Ovary (tissue), 10 donors: ENCODE measurements at places on chromosomes 11 and 22.
A peak's percentile ranks its signal among the peaks of the same experiment; 100 is the strongest.

DNA sequence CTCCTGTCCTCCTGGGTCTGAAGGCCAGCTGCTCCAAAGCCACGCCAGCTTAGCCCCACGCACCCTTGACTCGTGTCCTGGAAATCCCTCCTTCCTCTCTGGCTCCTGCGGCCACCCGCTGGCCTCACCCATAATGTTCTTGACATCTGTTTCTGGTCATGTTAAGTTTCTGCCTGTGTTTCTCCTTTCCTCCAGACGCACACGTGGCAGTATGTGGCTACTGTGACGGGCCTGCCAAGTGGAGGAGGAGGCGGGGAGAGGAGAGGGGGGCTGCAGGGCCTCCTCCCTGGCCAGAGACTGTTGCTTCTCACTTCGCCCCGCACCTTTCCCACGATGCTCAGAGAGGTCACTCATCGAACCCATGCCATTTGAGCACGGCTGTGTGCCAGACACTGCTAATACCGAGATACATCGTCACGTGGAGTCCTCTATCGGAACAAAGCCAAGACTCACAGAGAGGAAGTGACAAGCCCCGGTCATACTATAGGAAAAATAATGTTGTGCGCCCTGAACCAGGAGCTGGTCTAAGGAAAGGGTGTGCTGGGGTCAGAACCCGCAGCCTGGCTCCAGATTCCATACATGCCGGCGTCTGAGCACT lies 11.5 kb downstream of the C1QTNF6 start:
- peak; percentile 74 for DNase-seq

DNA sequence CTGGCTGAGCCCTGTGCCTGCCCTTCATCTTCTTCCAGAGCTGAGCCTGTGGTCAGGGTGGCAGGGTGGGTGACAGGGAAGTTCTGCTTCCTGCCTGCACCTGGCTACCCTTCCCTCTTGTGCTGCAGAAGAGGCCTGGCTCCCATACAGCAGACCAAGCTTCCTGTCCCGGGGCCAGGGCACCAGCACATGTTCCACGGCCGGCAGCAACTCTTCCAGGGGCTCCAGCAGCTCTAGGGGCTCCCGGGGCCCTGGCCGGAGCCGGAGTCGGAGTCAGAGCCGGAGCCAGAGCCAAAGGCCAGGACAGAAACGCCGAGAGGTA lies 15.0 kb downstream of the ROBO3 start:
- DNase-seq, result no peak

- DNase-seq, result no peak
Measured at GRCh38 chr11:117806846-117807245, 9.8 kb upstream of the DSCAML1 start.

- DNase-seq, result no peak
Measured at GRCh38 chr22:19680911-19681862, 33.1 kb upstream of the SEPTIN5 start.

GRCh38 chr11:30206249-30206996 lies 24.4 kb upstream of the FSHB start:
- DNase-seq, result no peak
